NCI-H510A (cell line): ENCODE measurements at places on chromosomes 12 and 14.

DNA sequence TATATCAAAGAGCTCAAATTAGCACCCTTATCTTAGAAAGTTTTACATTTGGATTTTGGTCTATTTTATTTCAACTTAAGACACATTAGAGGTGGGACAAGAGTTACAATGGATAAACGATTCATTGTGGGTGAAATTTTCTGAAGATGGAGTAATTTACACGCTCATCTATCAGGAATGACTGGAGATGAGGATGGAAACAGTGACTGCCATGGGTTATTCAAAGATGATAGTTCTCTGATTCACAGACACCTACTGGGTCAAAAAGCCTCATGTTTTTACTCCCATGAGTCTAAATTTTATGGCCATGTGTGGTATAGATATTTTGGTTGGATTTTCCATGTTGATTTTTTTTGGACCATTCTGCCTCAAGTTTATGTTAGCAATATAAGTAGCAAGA is 22.1 kb downstream of the SAMD4A start:
- DNase-seq: no peak

- no peak for DNase-seq
Observed at GRCh38 chr12:27534765-27535161, 10.8 kb downstream of the PPFIBP1 start.

GRCh38 chr14:104305511-104306449 is 167.4 kb downstream of the KIF26A start:
- no peak for DNase-seq

- no peak for DNase-seq
Observed at GRCh38 chr12:107399046-107399445, 286.6 kb upstream of the PWP1 start.

GRCh38 chr12:115640929-115641328 is 636.6 kb downstream of the MED13L start:
- DNase-seq: no peak

DNA sequence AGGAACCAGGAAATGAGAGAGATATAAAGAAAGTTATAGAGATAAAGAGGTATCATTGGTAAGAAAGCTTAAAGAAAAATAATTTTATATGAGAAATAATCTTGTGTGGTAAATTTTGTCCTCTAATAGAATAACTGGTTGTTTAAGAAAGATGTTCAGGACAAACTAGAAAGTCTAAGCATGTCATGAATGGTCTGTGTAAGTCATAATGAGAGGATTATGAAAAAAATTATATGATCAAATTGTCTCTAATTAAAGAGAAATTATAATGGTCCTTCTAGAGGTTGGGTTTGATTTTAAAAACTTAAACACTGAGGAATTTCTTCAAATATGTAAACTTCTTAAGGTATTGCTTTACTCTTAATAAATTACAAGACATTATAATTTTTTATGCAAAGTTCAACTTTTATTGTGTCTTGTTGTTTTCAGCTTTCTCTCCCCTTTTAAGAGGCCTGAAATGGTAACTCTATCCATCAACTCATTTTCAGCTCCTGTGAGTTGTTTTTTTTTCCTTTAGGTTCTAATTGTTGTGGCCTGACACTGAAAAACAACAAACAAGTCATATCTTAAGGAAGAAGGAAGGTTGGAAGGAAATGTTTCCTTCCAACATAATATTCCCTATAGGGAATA is 88.2 kb upstream of the CNOT2 start:
- no peak for DNase-seq
